ENCODE measurements at places on chromosomes 5 and 9.

DNA sequence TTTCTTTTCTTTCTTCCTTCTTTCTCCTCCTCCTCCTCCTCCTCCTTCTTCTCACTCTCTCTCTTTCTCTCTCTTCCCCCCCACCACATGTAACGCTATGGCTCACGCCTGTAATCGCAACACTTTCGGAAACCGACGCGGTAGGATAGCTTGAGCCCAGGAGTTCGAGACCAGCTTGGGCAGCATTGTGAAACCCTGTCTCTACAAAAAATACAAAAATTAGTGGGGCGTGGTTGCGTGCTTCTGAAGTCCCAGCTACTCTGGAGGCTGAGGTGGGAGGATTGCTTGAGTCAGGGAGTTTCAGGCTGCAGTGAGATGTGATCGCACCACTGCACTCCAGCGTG lies 736 bp upstream of the GLDC start:
- peak; percentile 10 for DNase-seq

- no peak for DNase-seq
Observed at GRCh38 chr5:158055111-158055501, 196.2 kb upstream of the CLINT1 start.

GRCh38 chr5:66306105-66306843 lies 162.2 kb downstream of the SREK1 start:
- no peak for DNase-seq

DNA sequence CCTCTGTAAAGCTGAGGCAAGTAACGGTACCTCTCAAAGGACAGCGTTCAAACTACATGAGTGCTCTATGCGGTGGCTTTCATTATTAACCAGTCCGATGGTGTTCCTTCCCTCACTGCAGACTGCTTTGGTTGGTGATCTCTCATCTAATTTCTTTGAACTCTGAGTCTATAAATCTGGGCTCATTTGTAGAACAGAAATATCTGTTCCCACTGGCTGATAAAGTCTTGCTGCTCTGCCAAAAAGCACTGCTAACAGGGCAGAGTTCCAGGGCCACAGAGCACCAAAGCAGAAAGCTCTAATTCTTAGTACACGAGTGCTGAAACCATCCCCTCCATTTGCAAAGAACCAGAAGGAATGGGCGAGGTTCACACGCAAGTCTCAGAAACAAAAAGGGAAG lies 81.9 kb downstream of the MED27 start:
- no peak for DNase-seq

GRCh38 chr5:100708645-100709171 lies 173.5 kb downstream of the FAM174A start:
- DNase-seq, result no peak

- no peak for DNase-seq
Observed at GRCh38 chr5:33901156-33901555, 9.4 kb upstream of the ADAMTS12 start.

DNA sequence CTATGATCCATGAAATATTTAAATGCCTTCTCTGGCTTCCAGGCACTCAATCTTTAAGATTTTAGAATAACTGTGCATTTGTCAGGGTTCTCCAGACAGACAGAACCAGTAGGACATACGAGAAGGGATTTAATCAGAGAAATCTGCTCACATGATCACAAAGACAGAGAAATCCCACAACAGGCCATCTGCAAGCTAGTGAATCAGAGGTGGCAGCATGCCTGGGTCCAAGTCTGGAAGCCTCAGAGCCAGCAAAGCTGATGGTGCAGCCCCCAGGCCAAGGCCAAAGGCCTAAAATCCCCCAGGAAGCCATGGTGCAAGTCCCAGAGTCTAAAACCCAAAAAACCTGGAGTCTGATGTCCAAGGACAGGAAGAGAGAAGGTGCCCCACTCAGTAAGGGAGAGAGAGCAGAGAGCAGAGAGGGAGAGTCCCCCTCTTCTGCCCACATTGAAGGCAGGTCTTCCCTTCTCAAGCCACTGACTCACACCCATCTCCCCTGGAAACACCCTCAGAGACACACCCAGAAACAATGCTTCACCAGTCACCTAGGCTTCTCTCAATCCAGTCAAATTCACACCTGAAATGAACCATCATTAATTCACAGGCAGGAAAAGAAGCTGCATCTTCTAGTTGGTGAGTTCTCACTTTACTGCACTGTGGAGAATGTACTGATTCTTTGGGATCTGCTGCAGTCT lies 48.7 kb downstream of the CAMSAP1 start:
- no peak for DNase-seq

GRCh38 chr5:43514471-43514815 lies 505 bp downstream of the C5orf34 start:
- no peak for DNase-seq

DNA sequence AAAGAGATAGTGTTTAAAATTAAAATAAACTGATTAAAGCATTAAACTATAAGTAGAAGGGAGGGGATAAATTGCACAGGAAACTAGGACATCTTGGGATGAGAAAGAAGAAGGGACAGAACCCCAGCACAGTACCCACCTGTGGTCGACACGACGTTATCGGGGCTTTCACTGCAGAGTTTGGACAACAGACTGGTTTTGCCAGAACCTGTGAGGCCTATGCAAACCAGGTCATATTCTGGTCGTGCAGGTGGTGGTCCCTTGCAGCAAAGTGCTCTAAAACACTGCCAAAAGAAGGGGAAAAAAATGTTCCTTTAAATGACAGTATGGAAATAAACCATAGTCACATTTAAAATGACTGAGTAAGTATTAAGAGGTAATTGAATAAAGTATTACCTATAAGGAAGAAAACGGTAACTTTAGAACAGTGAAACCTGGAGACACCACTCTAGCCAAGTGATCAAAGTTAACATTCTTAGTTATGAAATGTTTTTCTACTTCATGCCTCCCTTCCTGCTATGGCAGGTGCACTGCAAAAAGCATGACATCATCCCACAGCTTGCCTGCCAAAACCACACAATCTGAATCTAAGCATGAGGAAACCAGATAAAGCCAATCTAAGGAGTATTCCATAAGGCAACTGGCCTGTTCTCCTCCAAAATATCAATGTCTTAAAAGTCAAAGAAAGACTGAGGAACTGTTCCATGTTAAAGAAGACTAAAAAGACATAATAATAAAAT lies 138.6 kb downstream of the ARL15 start:
- no peak for DNase-seq

DNA sequence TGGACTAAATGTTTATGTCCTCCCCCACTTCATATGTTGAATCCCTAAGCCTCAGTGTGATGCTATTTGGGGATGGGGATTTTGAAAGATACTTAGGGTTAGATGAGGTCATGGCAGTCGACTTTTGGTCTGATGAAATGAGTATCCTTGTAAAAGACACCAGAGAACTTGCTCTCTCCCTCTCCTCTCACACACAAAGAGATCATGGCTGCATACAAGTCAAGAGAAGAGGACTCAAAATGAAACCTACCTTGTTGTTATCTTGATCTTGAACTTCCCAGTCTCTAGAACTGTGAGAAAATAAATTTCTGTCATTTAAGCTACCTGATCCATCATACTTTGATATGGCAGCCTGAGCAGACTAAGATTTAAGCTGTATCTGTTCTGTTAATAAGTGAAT lies 144.0 kb upstream of the HAPLN1 start:
- no peak for DNase-seq

GRCh38 chr9:69265891-69266290 lies 59.1 kb upstream of the ENTREP1 start:
- DNase-seq, result no peak

DNA sequence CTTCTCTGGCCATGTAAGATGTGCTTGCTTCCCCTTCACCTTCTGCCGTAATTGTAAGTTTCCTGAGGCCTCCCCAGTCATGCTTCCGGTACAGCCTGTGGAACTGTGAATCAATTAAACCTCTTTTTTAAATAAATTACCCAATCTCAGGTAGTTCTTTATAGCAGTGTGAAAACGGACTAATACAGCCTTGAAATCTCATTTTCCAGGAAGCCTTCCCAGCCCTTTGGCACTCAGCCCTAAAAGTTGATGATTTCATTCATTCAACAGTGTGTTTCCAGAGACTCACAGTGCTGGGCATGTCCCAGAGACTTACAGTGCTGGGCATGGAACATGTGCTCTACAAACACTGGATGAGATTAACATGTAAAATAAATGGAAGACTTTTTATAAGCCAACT lies 135.8 kb downstream of the DCP2 start:
- DNase-seq, result no peak

- no peak for DNase-seq
Observed at GRCh38 chr5:149422366-149423048, 43.4 kb upstream of the IL17B start.

DNA sequence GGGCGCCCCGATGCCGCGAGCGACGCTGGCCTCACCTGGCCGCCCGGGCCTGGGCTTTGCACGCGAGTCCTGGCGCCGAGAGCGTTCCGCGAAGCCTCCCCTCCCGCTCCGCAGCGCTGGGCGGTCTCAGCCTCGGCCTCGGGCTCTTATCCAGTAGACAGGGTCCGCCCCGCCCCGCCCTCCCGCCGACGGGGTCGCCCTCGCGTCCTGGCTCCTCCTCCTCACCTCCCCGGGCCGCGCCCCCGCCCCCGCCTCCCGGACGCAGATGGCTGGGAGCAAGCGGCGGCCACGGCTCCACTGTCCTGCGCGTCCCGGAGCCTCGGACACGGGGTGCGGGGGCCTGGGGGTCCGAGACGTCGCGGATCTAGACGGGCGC lies at the start of gene SLC6A3:
TSS of gene SLC6A3 (minus strand) at position 128 of the 376 bp plus-strand sequence. CDS start 2,243 bp downstream, outside the sequence.
- DNase-seq, result no peak

DNA sequence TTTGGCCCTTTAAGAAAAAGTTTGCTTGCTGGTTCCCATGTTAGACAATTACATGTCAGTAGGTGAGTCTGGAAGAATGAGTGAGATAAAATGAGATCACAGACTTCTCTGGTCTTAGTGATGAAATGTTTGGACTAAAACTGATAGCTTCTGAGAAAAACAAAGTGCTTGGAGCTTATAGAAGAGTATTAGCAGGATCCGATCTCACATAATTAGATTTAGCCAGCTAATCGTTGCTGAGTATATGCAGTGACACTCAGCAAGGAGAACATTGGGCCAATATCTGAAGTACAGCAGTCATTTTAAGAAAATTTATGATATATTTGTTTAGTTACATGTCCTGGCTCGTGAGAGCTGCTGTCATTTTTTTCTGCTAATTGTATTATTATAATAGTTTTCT lies 135.8 kb downstream of the SNCAIP start:
- no peak for DNase-seq

GRCh38 chr9:673264-673965 lies 168.1 kb upstream of the DMRT1 start:
- no peak for DNase-seq

DNA sequence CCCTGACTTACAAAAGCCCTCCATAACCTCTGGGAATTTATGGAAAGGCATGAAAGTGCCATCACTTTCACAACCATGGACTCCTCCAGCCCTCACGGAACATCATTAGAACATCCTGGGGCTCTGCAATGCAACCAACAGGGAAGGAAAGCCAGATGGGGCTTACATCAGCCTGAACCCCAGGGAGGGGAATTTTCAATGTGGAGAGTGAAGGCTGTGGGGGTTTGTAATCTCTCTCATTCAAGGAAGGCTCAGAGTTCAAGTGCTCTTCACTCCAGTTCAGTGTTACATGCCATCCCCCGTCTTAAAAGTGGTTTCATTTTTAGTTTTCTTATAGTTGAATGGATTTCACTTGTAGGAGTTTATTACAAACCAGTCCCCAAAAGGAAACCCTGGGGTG lies 5.7 kb downstream of the SPRY4 start:
- DNase-seq, result no peak

- no peak for DNase-seq
Observed at GRCh38 chr9:111300140-111300735, 29.8 kb downstream of the OR2K2 start.

- no peak for DNase-seq
Observed at GRCh38 chr5:154612666-154613065, 134.6 kb upstream of the HAND1 start.

- no peak for DNase-seq
Observed at GRCh38 chr9:94819161-94819687, 92.7 kb downstream of the AOPEP start.

DNA sequence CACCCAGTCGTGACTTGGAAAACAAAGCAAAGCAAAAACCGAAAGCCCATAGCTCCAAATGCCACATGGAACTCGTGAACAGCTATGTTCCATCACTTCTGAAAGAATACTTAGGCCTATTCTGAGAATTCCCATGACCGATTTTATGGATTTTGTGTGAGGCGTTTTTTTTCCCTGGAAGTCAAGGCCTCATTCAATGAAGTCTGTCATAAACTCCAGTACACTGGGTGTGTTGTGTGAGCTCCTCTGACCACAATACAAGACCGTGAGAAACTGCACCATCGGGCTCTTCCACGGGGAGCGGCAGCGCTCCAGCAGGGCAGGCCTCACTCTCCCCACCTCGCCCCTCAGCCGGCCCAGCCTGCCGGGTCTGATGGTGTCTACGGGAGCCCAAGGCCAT lies 209.5 kb downstream of the FANCC start:
- no peak for DNase-seq

- no peak for DNase-seq
Observed at GRCh38 chr5:52661903-52662595, 125.7 kb upstream of the ITGA1 start.

- DNase-seq, result no peak
Observed at GRCh38 chr9:6765396-6765795, 7.6 kb downstream of the KDM4C start.

DNA sequence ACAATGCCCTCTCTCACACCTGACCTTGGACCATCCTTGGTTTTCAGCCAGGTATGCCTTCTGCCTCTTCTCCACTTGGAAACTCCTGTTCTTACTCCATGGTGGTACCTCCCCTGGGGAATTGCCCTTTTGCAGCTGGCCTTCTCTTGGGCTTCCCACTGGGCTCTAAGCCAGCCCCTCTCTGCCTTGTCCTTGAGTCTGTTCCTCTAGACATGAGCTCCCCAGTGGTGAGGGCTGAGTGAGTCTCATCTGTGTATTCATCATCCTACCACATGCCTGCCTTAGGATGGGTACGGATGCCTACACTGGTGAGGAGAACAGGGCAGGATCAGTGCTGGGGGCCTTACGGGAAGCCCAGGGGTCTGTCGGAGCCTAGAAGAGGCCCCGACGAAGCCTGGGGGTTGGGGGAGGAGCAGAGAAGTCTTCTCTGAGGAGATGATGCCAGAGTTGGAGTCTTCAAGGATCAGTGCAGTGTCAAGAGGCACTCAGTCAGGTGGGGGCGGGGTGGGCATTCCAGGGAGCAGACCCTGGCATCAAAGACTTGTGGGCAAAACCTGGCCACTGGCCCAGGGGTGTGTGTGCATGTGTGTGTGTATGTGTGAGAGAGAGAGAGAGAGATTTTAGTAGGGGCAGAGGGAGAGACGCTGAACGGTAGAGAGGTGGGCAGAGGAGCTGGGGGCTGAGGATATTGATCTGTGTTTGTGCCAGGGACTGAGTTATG lies 5.2 kb upstream of the CRB2 start:
- no peak for DNase-seq
